ENCODE measurements at places on chromosomes 6 and 20. TPM values are rescaled to one million over a fixed set of nuclear protein-coding genes. Genes with fewer than 3 reads are reported as not detected.

CCDC170 gene
- 0.45 TPM for total RNA-seq

POM121L2 gene
- total RNA-seq: not detected

TMEM217 gene
- not detected for total RNA-seq

IL20RA gene
- total RNA-seq: not detected

NHLRC1 gene
- 0.40 TPM for total RNA-seq
